ENCODE measurements at places on chromosomes 4 and X. TPM values are rescaled to one million over a fixed set of nuclear protein-coding genes. Genes with fewer than 3 reads are reported as not detected.

ARX gene
- not detected for total RNA-seq

DNA sequence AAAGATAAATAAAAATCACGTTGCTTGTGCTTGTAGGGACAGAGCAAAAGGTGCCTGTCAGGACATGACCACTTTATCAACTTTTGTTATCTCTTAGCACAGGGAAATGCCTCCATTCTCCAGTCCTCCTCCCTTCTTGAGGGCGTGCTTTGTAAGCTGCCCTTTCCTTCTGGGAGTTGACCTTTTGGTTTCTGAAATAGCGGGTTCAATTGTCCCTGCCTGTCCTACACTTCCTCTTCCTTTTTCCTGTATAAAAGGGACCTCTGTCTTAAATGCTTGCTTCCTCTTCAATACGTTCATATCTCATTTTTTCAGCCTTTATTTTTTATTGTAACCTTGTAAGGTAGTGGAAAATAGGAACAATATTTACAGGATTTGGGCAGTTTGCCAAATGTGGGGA, 153.5 kb downstream of the SH3BGRL start:
- DNase-seq: no peak

DNA sequence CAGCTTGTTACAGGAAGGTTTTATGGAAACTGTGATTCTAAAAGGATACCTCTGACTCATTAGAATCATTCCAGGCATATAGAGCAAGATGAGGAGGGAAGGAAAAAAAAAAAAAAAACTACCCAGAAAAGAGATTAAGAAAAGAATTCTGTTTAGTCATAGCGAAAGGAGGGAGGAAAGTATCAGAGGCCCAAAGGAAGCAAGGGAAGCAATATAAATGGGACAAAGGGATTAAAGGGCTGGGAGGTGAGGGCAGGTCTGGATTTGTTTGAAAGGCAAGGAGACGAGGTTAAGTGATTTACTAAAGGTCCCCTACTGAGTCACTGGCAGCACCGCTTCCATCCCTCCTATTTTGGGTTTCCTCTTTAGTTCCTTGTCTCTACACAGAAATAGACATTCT, 88.6 kb upstream of the IL1RAPL1 start:
- DNase-seq: peak; percentile 47

GAGE13 gene
- total RNA-seq: not detected

DNA sequence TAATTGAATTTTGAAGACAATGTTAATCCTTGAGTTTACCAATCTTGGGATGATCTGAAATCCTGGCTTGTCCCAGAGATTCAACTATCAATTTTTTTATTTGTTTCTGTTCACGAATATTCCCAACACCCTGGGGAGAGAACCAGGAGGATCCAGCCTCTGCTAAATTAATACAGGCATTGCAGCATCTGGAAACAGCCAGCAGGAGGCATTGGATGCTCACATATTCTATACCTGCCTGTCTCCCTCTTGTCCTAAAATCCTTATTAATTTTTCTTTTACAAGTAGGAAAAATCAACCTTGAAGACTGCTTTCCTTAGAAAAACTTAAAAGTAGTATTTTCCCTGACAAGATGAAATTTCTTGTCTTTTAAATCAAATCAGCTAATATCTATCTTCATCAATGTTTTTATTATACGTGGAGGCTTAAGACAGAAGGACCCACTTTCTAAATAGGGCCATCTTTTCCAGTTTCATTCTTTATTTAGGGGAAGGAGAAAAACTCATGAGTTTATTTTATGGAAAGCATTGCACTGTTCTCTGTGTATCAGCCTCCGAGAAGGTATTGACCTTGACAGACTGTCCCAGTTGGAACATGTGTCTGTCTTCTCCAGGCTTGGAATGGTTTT, 102.4 kb downstream of the CLNK start:
- peak; percentile 69 for DNase-seq

DNA sequence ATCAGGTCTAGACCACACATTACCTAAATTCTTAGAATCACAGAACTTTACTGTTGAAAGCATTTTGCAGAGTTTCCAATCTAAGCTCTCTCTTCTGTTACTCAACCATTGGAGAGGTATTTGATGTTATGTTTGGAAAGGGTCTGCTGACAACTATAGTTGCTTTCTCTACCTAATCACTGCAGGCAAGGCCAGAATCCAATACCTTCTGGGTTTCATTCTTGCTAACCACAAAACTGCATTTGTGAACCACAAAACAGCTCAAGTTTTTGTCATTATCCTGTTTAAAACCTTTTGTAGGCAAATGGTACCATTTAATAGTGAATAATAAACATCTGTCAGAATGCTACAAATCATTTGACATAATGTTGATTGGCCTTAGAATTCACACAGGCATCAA, 380.1 kb downstream of the GASK1B start:
- no peak for DNase-seq

GRCh38 chrX:42149765-42150164, 226.4 kb upstream of the CASK start:
- no peak for DNase-seq

- DNase-seq: no peak
Measured at GRCh38 chrX:45632506-45632905, 431.8 kb upstream of the DIPK2B start.
